ENCODE measurements at places on chromosomes 12 and 14. TPM values are rescaled to one million over a fixed set of nuclear protein-coding genes. Genes with fewer than 3 reads are reported as not detected.
A peak's percentile ranks its signal among the peaks of the same experiment; 100 is the strongest.

DNA sequence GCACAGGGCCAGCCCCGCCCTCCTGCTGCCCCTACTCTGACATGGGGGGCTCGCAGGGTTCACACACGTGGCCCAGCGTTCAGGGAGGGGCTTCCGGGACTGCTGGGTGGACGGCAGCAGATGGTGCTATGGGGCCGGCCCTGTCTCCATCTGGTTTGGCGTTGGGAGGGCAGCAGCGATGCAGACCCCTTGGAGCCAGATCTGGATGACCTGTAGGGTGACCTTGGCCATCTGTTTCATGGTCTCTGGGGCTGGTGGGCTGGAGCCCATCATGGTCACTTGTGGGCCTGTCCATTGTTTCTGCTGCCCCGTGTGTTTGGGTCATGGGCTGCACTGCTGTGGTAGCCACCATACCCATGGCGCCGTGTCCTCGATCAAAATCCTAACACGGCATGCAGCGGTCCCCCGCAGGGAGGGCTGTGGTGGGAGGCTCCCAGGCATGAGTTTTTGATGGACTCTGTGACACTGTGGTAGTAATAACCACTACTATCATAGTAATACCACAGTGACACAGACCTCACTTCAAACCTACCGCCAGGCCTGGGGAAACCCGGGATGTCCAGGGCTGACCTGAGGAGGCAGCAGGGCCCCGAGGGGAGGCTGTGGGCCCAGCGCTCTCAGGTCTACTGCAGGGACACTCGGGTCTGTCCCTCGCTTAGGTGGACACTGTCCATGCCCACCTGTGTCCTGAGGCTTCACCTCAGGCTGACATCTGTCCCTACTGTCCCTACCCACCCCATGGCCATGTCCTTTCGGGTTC lies 359.4 kb downstream of the TMEM121 start:
- DNase-seq: peak; percentile 71

DNA sequence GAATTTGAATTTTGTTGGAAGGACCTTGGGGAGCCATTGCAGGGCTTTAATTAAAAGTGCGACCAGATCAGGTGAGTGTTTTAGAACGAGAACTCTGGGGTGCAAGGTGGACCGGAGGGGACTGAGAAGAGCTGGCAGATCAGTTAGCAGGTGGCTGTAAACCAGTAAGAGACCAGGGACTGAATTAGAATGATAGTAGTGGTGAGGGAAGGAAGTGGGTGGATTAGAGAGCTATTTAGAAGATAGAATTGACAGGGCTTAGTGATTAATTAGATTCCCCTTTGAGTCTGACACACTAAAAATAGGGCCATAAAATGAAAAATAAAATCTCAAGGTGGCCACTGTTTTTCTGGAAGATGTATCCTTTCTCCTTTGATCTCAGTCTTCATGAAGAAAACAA lies 44.8 kb downstream of the PLXNC1 start:
- DNase-seq: no peak

GRCh38 chr14:102759456-102760187 lies 17.6 kb upstream of the TRAF3 start:
- no peak for DNase-seq

DNA sequence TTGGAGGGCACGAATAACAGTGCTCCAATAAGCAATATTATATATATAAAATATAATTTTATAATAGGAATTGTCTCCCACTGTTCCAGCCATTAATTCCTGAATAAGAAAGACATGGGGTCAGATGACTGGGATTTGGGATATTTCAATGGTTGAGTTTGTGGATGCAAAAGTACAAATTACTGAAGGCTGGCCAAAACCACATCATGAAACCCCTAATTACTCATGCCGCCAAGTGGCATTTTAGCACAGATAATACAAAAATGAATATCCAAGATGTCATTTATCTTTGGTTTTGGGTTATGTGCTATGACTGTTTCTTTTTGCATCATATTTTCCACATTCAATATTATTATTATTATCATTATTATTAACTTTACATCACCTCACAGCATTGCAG lies 261.4 kb upstream of the TBX3 start:
- DNase-seq: no peak

GRCh38 chr12:27015730-27016076 lies 1.5 kb upstream of the TM7SF3 start:
- no peak for DNase-seq

GRCh38 chr12:131755305-131756113 lies 44.6 kb downstream of the SFSWAP start:
- DNase-seq: peak; percentile 9

DNA sequence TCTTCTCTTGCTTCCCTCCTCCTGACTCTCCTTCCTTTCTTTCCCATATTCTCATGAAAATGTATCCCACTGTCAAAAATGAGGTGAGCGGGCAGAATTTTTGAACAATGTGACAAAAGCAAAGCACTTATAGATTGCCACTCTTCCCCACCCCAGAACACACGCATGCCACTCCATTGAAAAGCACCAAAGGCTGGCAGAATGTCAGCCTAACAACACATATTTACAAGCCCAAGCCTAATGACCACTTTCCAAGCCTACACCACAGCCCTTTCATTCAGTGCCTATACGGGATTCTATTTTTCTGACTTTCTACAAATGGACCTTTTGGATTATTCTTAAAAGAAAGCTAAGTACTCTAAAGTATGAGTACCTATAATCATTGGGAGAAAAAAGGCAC lies 62.9 kb upstream of the METAP2 start:
- no peak for DNase-seq

- DNase-seq: no peak
Measured at GRCh38 chr12:64792128-64792527, 32.3 kb upstream of the TBC1D30 start.

GRCh38 chr14:52146504-52146903 lies 77.6 kb upstream of the NID2 start:
- no peak for DNase-seq

DNA sequence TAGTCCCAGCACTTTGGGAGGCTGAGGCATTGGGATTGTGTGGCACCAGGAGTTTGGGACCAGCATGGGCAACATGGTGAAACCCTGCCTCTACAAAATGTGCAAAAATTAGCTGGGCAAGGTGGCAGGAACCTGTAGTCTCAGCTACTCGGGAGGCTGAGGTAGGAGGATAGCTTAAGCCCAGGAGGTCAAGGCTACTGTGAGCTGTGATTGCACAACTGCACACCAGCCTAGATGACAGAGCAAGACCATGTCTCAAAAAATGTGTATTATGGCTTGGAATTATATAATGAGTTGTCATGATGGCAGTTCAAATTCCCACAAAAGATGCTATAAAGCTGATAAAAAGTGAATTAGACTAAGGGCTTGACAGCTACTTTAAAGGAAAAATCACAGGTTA lies 20.6 kb upstream of the TMPRSS12 start:
- no peak for DNase-seq

- DNase-seq: no peak
Measured at GRCh38 chr14:58972233-58973017, 216.0 kb upstream of the DAAM1 start.

DNA sequence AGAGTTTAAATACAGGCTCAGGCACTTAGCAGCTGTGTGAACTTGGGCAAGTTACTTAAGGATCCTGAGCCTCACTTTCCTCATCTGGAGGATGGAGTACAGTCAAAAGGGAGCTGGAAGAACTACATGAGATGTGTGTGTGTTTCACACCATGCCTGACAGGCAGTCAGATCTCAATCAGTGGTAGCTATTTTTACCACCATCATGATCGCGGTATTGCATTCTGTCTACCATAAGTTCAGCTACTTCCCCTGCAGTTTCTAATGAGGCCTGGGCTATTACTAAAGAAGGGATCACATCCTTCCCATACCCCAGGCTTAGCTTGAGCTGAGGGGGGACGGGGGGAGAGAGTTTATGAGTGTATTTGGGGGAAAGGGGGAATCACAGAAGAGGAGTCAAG lies 7.0 kb downstream of the AQP6 start:
- DNase-seq: no peak

- no peak for DNase-seq
Measured at GRCh38 chr12:90163975-90164374, 455.3 kb upstream of the ATP2B1 start.

DNA sequence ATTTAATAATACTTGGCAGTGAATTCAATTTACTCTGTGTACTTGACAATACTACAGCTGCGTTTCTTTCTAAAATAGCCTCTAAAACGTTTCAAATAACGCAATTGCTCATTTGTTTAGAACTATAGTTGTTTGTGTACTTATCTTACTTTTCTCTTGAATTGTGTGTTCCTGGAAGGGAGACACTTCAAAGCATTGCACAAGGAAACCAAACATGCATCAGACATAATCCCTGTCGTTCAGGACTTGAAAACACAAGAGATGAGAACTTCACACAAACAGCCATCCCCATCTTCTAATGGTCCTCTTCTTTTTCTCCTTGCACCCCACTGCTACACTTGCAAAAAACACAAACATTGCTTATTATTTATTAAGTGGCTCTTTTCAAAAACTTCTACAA lies 38.5 kb downstream of the PTGER2 start:
- DNase-seq: no peak

Gene CIPC
- total RNA-seq: 45.9 TPM

Gene KRR1
- total RNA-seq: 38.1 TPM

Gene CISTR
- total RNA-seq: 0.75 TPM

Gene CPNE6
- total RNA-seq: 1.4 TPM

Gene IAPP
- not detected for total RNA-seq

Gene TUNAR
- total RNA-seq: not detected

Gene DTX1
- total RNA-seq: 2.6 TPM

Gene HOXC6
- 0.43 TPM for total RNA-seq

Measured in cardiac septum (tissue), 1 donor.